ENCODE measurements at places on chromosomes 4 and X.

DNA sequence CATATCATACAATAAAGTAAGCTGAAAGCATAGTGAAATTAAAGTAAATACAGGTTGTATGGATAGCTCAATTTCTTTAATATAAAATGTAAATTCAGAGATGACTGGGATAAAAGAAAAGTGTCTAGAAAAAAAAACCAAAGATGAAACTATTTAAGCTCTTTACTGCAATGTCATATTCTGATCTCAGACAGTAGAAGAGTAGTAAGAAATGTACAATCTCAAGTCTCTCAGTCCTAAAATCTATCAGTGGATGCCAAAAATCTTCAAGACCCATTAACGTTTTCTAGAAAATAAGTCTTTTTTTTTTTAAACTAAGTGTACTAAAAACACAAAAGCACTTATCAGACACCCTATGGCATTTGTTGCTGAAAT lies 13.8 kb downstream of the MGARP start:
- no peak for DNase-seq

- DNase-seq = no peak
These were observed 176.4 kb upstream of the FMR1 start for GRCh38 chrX:147735364-147735763.

- no peak for DNase-seq
These were observed 163.0 kb downstream of the BTC start for GRCh38 chr4:74631338-74631737.

DNA sequence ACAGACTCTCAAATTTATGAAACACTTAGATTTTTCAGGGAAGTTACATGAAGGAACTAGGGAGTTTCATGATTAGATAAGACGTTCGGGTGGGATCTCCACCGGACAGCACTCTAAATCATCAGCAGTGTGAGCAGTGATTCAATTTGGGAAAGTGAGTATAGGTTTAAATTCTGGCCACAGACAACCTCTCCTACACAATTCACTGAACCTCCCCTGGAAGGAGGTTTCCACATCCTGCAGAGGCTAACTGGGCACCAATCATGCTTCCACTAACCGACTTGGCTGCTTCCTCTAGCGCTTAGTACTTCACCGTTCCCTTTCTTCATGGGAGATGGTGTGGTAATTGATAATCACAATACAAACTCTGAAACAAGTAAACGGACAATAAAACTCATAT lies 5.6 kb downstream of the CXCL9 start:
- no peak for DNase-seq

- DNase-seq = no peak
These were observed 10.8 kb upstream of the GAGE10 start for GRCh38 chrX:49292400-49293362.

- DNase-seq = no peak
These were observed 195.2 kb upstream of the EPHA5 start for GRCh38 chr4:65865489-65865888.

DNA sequence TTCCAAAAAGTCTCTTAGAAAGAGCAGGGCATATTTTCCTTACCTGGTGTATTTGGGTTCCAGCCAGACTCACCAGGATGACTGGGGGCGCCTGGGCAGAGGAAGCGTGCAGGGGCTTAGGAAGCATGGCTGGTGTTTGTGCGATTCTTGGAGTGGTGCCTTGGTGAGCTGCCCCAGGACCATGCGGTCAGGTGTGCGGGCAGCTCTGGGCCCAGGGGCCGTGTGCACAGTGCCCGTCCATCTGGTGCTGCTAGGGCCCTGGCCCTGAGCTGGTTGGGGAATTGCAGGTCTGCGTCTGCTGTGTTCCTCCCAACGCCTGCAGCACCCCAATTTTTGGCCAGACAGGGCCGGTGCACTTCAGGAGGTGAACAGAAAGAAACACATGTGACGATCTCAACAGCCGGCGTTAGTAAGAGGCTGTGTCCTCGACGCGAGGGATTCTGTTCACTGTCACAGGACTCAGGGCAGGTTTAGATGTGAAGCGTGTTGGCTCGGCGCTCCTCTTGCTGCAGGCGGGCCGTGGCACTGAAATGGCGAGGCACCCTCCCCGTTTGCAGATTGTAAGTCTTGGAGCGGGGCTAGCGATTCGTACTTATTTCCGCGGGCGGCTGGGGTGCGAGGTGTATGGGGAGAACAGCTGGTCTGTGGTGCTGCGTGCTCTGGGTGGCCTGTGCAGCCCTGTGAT lies 15.2 kb downstream of the RGS12 start:
- no peak for DNase-seq

GRCh38 chrX:47900833-47901232 lies 64.1 kb downstream of the ZNF81 start:
- DNase-seq = no peak

All from activated T-helper 1 cell treated with anti-CD3 and anti-CD28 coated beads, Interleukin-2, amount 50 U/mL, for 16 hours (primary cell).